ENCODE measurements at places on chromosomes 11 and 22. TPM values are rescaled to one million over a fixed set of nuclear protein-coding genes. Genes with fewer than 3 reads are reported as not detected.

Gene ANO1
- 114 TPM for total RNA-seq

GRCh38 chr11:106503901-106504300, 426.4 kb downstream of the AASDHPPT start:
- no peak for DNase-seq

- DNase-seq, result no peak
These were observed 44.2 kb upstream of the TH start for GRCh38 chr11:2215561-2216399.

Gene DCDC1
- 0.37 TPM for total RNA-seq

Gene TNNI2
- 4.6 TPM for total RNA-seq

Gene TSKU
- 107 TPM for total RNA-seq

- DNase-seq, result peak; percentile 88
These were observed 7.1 kb downstream of the MS4A6E start for GRCh38 chr11:60334005-60334620.

Gene FOLR1
- total RNA-seq, result 6.2 TPM

- no peak for DNase-seq
These were observed 12.6 kb downstream of the KLHL35 start for GRCh38 chr11:75420224-75421034.

Gene MRGPRF
- total RNA-seq, result 0.05 TPM

Gene ADM2
- total RNA-seq, result 4.2 TPM

DNA sequence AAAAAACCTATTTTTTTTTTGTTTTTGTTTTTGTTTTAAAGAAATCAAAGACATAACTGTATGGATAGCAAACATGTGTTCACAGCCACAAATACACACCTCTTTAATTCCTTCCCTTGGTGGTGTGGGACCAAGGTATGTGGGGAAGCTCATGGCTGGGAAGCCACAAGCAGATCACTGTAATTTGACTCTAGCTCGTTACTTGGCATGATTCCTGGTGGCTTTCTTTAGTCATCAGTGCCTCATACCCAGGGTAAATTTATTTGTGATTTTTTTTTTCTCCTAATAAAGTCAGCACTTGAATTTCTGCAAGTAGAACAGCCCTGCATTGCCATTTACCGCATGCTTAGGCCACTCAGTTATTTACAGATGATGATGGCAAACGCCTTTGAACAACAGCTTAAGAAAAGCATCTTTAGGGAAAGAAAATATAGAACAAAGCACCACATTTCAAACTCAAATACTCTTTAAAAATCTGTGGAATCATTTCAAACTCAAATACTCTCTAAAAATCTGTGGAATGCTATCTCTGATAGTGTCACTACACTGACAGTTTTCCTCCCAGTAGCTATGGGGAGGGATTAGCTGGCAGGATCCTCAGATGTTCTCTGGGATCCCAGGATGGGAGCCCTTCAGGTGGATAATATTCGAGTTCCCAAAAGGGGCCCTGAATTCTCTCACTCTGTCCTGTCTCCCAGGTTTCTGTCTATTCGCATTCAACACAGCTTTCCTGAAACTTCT, 687.2 kb downstream of the OPCML start:
- DNase-seq, result no peak

- no peak for DNase-seq
These were observed 8.1 kb upstream of the MYH9 start for GRCh38 chr22:36395915-36396314.

Measured in HT-29 (cell line).